ENCODE measurements at places on chromosomes 3 and 15.

- DNase-seq: no peak
Measured at GRCh38 chr3:149609595-149609994, 48.2 kb downstream of the WWTR1 start.

DNA sequence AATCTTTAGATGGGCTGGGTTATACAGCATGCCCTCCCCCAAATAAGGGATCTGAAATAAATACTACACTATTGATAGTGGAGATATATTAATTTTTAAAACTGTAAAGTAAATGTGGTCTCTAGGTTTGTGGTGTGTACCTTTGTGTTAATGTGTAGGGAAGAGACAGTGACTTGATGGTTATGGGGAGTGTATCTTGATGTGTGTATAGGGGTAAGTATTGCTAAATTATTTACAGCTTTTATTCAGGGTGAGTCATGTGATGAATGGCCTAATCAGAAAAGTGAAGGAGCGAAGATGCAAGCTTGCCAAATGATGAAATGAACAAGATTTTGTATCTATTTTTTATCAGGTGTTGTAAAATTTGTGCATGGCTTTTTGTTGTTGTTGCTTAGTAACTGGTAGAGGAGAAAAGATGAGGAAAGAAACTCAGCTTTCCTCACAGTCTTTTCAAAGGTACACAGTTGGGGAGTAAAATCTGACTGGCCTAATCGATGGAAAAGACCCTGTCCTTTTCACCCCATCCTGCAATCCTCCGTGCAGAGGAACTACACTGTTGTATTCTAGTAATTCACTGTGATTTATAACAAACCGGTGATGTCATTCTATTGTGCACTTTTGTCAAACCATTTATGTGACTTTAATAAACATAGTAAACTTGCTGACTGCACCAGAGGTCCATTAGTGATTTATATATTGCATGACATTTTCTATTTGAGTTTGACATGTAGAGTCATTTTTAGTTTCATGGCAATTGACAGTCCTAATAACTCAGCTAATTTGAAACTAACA, 17.7 kb downstream of the FEM1B start:
- DNase-seq: no peak

DNA sequence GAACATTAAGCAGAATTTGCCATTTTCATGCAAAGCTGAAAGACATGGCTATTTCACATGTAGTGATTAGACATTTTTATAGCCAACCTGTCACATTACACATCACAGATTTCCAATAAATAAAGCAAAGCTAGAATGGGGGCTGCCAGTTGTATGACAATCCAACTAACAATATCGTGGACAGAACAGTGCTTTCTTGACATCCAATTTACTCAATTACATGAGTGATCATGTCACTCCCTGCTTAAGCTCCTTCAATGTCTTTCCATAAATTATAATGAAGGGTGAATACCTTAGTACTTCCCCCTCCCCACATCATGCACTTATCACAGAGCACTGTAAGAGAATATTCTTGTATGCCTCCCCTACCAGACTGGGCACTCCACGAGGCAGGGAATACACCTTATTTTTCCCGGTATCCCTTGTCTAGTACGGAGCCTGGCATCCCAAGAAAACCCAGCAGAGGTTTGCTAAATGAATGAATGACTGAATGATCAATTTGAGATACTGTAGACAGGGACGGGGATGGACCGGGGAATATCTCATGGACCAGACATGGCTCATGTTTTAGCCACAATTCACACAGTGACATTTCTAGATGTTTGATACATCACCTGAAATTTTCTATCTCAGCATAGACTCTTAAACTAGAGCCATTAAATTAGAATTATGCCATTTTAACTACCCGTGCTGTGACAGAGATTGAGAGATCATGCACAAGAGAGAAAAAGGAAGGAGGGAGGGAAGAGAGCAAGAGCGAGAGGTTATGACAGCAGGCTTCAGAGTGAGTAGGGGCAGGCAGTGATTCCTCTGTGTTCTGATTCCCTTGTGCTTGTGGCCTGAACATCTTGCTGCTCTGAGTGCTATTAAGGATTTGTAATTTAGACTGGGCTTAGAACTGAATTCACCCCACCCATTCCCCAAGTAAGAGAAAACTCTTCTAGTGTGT, 77.7 kb downstream of the EPHB1 start:
- no peak for DNase-seq

- no peak for DNase-seq
Measured at GRCh38 chr3:142962520-142963233, 797 bp downstream of the PAQR9 start.

GRCh38 chr15:35937380-35937779, 391.4 kb upstream of the DPH6 start:
- no peak for DNase-seq

- DNase-seq: no peak
Measured at GRCh38 chr3:14812196-14812790, 6.5 kb upstream of the FGD5 start.

- DNase-seq: no peak
Measured at GRCh38 chr15:88219623-88220022, 36.9 kb downstream of the NTRK3 start.

All from stimulated activated CD4-positive, alpha-beta T cell treated with anti-CD3 and anti-CD28 coated beads, TNF-alpha, amount 100 ng/mL, for 24 hours (primary cell).